ENCODE measurements at places on chromosomes 6 and 20.

DNA sequence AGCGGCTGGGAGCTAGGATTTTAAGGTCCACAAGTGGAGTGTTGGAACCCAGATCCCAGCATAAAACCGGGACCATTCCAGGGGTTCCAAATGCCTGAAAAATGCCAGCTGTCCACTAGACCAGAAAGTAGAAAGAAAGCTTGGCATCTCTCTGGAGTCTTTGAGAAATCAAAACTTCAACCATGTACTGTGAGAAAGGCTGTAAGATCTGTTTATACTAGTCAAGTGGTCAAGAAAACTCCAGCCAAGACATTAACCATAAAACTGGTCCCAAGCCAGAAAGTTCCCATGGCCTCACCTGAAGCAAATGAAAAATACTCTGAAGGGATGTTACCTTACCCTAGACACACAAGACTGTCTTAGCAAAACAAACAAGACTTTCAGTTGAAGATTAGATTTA lies 112.6 kb downstream of the DCDC2 start:
- DNase-seq, result no peak

DNA sequence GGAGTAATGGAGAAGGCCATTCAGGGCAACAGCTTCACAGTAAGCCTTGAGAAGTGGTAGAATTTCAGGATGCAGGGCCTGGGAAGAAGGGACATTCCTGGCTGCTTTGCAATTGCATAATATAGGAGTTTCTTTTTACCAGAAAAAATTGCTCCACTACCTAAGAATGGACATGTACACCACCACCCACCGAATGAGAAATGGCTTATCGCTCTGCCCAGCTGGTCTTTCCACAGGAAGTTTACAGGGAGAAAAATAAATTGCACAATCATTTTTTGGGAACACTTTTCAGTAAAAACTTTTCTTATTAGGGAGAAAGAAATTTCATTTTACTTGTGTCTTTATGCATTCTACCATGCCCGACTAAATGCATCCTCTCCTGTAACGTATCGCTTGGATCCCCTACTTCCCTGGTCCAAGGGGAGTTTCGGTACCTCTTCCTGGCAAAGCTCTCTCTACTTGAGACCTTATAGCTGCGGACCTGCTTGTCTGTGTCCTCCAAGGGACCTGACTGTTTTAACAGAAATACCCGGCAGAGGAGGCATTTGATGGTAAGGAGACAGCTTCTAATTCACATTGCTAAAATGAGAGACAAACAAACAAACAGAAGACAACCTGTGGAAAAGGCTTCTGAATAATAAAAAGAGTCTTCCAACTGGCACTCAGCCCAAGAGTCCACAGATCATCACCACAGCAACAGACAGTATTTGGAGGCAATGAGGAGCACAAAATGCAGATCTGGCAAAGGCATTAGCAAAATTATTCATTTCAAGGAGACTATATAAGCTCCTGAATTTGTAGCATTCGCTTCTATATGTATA lies 54.2 kb downstream of the MAP3K5 start:
- DNase-seq, result peak; percentile 42

DNA sequence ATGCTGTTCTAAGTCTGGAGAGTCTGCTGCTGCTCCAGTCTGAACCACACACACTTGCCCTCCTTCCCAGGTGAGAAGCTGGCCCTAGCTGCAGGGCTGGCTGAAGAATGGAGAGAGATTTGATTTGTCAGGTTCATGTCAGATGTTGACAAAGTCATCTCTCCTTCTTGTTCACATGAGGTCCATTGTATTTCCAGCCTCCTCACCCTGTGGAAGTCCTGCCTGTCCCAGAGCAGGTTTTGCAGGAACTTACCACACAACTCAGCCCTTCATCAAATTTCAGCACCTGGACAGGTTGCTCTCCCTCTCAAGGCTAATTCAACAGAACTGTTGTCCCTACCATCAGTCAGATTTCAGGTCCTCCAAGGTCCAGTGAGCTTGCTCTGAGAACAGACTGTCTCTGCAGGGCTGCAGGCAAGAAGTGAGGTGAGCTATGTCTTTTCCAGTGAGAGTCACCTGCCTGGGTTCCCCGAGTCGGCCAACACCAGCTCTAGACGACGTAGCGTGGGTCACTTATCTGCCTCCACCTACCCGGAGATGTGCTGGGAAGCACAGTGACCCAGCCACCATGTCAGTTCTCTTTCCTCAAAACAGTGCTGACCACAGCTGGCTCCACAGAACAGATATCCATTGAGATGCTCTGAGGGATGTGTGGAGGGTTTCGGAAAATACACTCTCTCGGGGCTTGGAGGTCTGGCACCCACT lies 58.0 kb upstream of the CD93 start:
- no peak for DNase-seq

GRCh38 chr6:102660303-102660702 lies 1266.8 kb downstream of the GRIK2 start:
- DNase-seq, result no peak

DNA sequence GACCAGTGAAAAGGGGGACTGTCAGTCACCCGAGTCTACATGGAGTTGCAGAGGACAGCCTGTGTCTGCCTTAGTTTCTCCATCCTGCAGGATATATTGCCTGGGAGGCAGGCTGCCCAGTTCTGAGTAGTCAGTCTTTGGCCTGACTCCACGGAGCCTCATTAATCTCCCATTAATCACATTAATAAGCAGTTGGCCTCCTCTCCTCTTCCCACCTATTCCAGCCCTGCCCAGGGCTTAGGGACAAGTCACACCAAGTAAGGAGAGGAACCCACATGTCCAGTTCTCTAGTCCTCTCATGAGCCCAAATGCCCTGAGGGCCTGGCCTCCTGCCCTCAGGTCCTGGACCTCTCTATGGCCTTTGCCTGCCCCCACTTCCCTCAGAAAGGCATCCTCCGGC lies 1.3 kb upstream of the MUCL3 start:
- DNase-seq, result no peak

GRCh38 chr20:49560646-49561045 lies 7.3 kb downstream of the PTGIS start:
- DNase-seq, result no peak

DNA sequence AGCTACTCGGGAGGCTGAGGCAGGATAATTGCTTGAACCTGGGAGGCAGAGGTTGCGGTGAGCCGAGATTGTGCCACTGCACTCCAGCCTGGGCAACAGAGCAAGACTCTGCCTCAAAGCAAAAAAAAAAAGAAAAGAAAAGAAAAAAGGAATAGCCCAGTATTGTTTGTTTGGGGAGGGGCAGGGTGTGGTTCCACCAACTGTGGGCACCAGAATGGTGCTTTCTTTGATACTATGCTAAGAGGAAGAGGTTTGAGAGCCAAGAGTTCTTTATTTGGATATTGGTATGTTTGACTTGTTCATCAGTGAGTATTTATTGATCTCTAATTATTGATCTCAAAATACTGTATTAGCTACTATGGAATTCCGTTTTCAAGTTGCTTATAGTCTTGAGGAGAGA lies 72.3 kb downstream of the CEP57L1 start:
- DNase-seq, result no peak

DNA sequence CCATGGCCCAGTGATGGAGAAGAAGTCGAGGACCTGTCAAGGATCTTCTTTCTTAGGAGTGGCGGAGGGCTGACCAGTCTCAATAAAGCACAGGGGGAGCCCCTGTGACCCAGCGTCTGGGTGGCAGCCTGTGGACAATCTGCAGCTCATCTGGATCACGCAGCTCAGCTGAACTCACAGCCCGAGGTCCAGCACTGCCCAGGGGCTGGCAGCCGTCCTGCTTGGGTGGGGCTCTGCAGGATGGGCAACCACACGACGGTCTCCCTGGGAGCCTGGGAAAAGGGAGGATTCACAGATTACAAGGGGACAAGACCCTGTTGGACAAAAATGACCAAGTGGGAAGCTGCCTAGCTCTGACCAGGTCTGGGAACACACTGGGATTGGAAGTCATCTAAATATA lies 110.8 kb downstream of the MYLK4 start:
- DNase-seq, result no peak

DNA sequence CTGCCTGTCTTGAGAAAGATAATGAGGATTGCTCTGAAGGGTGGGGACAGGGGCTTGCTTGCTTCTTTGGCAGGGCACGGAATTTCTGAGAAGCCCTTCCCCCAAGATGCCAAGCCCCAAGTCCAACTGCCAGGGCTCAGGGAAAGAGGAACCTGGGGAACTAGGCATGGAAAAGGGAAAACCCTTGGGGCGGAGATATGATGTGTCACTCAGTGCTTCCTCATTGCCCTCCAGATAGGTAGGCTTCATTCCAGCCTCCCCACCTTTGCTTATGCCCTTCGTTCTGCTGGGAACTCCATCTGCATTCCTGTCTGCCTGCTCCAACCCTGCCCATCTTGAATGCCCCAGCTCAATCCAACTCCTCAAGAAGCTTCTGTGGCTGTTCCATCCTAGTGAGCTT lies 61.2 kb downstream of the VEGFA start:
- no peak for DNase-seq

- DNase-seq, result peak; percentile 11
Measured at GRCh38 chr20:46333161-46333991, 25.1 kb upstream of the CDH22 start.

- DNase-seq, result no peak
Measured at GRCh38 chr6:17448165-17448564, 54.8 kb downstream of the CAP2 start.

DNA sequence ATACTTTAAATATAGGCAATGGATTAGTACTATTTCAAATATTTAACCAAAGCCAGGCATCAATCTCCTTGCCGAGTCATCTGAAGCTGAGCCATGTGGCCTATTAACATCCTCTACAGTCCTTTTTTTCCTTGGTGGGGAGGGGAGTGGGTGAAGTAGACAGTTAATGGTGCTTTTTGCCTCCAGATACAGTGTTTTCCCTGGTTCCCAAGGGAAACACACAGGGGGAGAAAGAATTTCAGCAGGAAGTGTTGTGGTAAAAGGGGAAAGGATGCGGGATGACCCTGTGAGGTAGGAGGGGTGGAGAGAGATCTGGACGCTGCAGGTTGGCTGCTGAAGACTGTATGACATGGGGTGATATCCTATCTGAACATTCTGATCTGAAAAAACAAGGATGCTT lies 9.6 kb downstream of the CLDN20 start:
- DNase-seq, result peak; percentile 50

DNA sequence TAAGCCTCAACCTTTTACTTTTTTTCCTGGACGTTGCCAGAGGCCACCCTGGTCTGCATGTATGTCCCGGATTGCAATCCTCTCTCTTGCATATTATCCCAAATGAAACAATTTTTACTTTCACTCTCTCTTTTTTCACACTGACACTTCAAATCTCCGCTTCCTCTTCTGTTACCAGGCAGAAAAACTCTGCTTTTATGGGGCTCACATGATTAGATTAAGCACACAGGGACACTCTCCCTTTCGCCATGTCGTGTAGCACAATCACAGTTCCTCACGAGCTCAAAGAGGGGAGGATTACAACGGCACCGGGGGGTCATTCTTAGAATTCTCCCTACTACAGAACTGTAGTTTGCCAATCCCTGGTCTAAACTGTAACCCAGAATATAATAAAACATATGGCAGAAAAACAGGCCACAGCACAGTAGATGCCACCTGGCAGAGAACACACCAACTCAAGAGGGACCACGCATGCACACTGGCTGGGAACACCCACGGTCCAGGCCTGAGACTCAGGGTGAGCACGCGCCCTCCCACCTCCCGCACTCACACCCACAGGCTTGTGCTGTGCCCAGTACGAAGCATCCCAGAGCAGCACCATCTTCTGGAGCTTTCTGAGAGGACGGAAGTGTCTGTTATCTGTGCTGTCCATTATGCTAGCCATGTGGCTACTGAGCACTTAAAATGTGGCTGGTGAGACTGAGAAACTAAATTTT lies 288.7 kb downstream of the KIF16B start:
- no peak for DNase-seq
